ENCODE measurements at places on chromosomes 2 and 18.

GRCh38 chr2:96553176-96553956, 16.8 kb downstream of the ARID5A start:
- no peak for DNase-seq

DNA sequence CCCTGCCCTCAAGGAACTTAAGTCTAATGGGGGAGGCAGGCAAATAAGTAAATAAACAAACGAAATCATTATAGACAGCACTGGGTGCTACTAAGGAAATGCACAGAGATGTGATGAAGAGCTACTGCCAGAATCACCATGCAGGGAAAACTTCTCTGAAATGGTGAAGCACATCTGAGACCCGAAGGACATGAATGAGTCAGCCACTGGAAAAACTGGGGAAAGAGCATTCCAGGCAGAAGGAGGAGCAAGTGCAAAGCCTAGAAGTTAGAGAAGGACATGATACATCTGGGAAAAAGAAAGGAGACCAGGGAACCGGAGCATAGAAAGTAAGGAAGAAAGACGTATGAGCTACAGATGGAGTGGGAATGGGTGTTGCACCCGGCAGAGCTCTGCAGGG, 56.8 kb downstream of the TGFA start:
- DNase-seq = no peak

DNA sequence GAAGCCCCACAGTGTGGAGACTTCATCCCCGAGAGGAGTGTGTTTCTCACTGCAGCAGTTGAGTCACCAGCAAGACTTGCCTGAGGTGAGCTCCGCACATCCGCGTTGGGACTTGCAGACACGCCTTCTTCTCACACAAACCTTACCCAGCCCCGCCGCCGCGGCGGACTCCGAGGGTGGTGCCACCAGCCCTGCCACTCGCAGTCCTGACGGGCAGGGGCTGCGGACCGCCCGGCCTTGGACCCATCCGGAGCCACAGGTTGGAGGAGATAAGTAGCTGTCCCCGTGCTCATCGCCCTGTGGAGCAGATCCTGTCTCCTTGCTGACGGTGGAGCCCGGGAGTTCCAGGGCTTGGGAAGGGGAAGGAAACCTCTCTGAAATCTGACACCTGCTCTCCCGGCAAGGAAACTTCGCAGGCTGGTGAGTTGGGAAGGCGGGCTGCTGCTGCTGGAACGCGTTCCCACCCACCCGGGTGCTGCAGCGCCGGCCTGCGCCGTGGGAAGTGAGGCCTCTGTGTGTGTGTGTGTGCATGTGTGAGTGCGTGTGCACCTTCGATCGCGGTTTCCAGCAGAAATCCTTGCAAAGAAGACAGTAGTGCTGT, at the start of gene RAB27B:
TSS of gene RAB27B (plus strand) at position 197 of the 601 bp plus-strand sequence. CDS start 49,109 bp downstream, outside the sequence.
- DNase-seq = peak; percentile 95

DNA sequence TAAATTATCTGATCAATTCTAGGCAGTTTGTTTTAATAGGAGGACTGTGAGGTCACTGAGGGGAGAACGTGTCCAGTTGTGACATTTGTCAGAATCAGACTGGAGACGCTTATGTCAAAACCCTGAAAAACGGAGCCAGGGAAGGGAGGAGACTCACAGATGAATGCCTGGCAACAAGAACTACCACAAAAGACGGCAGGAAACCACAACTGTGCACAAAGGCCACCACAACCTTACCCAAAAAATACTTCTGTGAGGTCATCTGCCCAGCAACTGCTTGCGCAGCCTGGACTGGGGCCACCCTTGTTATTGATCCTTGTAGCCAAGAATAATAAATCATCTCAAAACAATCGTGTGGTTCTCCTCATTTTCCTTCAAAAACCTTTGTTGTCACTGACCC, 173.0 kb upstream of the ALKAL2 start:
- DNase-seq = no peak

DNA sequence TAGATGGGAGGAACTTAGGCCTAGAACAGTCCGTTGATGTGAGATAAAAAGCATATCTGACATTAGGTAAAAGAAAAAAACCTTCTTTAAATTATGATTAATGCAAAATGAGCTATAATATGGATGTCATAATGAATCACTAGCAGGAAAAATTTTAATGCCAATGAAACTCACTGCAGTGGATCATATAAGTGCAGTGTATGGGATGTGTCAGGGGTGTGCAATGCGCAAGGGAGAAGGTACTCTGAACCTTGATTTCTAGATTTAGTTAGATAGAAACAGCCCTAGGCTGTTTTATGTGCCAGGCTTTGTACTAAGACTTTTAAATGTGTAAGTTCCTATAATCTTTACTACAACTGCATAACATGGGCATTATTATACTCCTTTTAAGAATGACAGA, 50.4 kb upstream of the NXPH2 start:
- no peak for DNase-seq

DNA sequence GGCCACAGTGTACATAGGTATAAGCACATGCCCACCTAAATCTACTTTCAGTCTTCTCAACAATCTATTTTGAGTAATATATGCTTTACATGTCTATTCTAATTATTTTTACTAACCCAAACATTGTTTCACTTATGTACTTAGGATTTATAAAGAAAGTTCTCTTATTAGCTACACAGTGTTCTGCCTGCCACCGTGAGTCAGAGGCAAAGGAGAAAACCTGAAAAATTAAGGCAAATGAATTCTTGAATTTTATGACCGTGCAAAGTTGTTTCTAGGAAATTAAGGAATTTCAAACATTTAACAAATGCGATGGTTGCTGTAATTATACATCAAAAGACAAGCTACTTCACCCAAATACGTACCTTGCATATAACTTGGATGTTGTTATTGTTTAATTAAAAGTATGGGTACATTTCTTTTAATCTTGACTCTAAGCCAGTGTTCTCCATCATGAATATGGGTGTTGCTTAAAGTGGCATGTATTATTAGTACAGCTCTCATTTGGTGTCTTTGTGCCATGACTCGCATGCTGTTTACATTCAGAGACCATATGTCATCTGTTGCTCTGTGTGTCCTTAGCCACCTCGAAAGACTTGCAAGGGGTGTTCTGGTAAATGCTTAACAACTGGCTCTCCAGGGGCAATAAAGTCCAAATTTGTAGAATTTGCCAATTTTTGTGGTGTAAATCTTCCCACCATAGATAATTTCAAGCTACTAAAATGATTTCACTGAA, 154.3 kb upstream of the FN1 start:
- peak; percentile 28 for DNase-seq

- DNase-seq = no peak
Observed at GRCh38 chr18:37452682-37453385, 112.8 kb downstream of the CELF4 start.

- DNase-seq = no peak
Observed at GRCh38 chr2:200180943-200181342, 125.5 kb upstream of the SPATS2L start.

GRCh38 chr18:29434650-29435049, 1257.7 kb upstream of the CDH2 start:
- DNase-seq = no peak

- no peak for DNase-seq
Observed at GRCh38 chr18:6434987-6435709, 20.4 kb upstream of the L3MBTL4 start.

DNA sequence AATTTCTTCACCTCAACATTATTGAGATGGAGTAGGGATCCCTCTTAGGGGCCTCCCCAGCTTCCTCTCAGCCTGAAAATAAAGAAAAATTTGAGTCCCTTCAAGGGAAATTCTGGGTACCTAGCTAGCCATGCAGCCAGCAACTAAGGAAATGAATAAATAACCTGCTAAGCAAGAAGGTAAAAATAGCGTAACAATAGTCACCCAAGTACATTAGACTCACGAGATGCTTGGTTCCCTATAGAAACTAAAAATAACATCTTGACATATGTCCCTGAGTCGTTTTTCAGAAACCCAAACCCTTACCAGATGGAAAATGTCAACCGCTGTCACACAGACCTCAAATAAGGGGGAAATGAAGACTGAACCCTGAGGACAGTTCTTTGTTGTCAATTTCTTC, 51.9 kb downstream of the CACNB4 start:
- DNase-seq = no peak

DNA sequence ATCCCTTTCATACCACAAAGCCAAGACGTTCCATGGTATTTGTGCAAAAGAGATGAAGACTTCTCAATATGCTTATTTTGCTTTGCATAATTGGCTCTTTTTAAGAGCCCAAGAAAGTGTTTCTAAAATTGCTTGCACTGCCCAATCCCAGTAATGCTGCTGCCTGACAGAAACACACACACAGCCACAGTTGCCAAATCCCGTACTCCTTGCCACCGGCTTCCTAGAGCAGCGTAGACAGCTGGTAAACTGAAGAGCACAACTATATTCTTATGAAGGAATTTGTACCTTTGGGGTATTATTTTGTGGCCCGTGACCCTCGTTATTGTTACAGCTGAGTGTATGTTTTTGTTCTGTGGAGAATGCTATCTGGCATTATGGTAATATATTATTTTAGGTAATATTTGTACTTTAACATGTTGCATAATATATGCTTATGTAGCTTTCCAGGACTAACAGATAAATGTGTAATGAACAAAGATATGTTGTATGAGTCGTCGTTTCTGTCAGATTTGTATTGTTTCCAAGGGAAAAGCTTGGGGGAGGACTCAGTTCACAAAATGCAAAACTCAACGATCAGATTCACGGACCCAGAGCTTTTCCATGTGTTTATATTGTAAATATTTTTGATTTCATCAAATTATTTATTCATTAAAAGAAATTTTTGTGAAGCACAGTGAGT, 202.9 kb upstream of the RAB12 start:
- no peak for DNase-seq

Data from DMS53 (cell line).